ENCODE measurements at places on chromosomes 4 and X.
A peak's percentile ranks its signal among the peaks of the same experiment; 100 is the strongest.

- no peak for DNase-seq
Observed at GRCh38 chrX:107728371-107729099, 47.1 kb downstream of the TSC22D3 start.

DNA sequence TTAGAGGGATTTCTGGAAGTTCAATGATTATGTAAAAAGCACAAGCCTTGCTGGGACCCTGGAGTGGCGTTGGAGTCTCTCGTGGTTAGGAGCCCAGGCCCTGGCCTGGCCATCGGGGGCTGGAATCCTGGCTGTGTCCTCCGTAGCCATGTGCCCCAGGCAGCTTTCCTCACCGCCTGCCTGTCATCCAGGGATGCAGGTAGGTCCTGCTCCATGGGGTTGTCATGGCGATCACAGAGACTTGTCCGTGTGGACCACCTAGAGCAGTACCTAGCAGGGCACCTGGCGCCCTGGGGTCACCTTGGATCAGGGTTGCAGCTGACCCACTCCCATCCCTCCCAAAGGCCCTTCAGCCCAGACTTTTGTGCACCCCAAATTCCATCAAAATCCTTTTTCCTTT is 30.2 kb upstream of the WFS1 start:
- no peak for DNase-seq

DNA sequence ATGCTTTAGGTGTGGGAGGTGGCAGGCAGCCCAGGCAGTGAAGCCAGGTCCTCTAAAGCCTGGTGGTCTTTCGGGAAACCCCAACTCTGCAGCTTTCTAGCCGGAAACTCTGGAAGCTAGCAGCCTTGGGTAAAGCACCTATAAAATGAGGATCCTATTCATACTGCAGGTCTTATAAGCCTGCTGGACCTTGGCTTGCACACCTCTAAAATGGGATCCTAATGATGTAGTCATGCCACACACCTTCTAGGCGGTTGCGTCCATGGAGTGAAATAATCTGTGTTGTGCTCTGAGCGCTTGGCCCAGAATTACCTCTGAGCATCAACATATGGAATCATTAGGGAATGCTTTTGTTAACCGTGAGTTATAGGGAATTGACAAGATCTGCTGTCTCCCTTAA is 36.0 kb upstream of the STS start:
- DNase-seq, result no peak

DNA sequence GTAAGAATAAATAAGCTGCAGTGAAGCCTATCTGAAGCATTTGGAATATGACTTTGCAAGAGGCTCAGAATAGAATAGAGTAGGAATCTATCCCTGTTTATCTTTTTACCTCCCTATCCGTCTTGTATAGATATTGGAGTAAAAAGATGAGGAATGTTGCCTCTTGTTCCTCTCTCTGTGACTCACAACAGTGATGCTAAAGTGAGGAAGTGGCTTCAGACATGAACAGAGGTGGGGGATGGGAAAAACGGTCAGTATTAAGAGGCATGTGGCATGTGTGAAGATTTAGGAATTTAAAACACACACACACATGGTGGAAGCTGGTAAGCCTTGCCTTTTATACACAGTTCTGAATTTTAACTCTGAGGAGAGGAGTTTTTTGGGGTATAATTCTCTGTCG is 3.8 kb upstream of the DCAF4L1 start:
- DNase-seq, result no peak

- DNase-seq, result no peak
Observed at GRCh38 chrX:34638116-34638515, 19.0 kb downstream of the TMEM47 start.

DNA sequence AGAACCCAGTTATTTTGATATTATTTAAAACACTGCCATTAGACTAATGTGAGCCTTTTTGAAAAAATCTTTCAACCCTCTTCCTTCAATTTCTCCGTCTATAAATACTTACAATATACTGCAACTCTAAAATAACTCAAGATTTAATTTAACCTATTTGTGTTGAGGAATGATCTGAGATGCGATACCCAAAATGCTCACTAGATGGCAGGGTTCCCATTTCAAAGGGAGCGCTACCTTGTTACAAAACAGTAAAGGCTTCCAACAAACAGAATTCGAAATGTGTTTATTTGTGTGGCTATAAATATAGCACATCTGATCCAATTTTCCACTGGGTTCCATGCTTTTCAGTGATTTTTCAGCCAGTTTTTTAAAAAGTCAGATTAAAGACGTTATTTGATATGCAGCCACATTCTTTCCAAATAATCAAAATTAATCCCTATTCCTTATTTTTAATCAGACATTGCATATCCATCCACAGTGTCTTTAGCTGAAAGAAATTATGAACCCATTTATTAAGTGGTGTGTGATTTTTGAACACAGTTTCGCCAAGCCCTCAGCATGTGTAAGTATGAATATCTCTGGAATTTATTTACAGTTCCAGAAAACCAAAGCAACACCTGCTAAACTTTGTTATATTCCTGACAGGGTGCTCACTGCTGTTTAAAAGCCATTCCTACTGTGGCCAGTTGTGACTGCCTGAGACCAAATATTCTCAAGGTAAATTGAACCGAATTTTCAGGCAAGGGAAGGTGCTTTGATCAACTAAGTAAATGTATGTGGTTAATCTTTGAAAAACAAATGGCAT is 668.0 kb upstream of the LCORL start:
- DNase-seq, result peak; percentile 46

DNA sequence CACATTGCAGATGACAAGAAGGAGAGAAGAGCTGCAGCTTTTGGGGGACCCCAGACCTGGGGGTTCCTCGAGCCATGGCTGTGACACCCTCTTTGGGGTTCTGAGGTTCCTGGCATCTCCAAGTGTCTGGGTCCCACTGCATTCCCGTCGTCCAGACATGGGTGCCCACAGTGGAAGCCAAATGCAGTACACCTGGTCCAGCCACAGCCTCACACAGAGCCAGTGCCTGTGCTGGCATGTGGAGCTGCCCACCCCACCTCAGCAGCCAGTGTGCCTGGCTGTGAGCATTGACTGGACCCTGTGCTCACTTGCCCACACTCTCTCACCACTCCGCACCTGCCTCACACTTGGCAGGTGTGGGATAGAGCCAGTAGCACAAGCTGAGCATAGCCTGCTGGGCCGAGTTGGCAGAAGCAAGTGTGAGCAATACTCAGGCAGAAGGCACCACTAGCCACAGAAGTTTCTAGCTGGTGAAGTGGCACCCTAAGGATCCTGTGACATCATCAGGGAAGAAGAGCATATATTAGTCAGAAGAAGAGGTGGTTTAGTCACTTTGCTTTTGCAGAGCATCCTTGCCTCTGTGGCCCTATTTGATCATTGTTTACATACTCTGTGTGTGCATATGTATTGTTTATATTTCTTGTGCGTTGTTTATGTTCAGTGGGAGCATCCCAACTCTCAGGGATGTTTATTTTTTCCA is 65.0 kb upstream of the MAGEB2 start:
- no peak for DNase-seq

- DNase-seq, result no peak
Observed at GRCh38 chr4:41323706-41324105, 67.0 kb downstream of the UCHL1 start.

DNA sequence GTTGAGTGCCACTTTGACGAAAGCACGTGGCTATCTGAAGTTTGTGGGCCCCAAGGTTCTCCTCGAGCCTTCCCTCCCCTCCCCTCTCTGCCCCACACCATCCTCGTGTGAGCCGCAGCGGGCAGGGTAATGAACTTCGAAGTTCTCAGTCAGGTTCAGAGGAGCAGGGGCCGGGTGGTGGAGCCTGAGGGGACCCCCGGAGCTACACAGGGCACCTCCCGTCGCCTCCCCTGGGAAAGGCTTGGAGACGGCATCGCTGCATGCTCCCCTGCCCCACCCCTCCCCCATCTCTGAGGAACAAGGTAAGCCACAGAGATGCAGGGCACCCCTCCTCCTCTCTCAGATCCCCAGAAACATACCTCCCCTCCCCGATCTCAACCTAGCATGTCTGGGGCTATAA is 2.8 kb upstream of the NKX1-1 start:
- DNase-seq, result no peak

DNA sequence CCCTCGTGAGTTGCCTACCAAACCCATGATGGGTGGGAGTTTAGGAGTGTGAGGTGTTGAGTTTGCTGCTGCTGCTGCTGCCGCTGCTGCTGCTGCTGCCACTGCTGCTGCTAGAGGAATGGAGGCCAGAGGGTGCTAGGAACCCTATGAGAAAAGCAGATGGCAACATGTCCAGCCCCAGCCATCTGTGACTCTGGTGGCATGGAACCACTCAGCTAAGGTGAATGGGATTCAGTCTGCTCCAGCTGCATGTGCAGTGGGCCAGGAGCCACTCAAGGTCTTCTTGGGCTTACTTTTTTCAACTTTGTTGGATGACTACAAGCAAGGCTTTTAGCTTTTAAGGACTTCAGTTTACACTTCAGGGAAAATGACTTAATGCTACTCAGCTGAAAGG is 103.8 kb downstream of the RTL5 start:
- DNase-seq, result no peak

DNA sequence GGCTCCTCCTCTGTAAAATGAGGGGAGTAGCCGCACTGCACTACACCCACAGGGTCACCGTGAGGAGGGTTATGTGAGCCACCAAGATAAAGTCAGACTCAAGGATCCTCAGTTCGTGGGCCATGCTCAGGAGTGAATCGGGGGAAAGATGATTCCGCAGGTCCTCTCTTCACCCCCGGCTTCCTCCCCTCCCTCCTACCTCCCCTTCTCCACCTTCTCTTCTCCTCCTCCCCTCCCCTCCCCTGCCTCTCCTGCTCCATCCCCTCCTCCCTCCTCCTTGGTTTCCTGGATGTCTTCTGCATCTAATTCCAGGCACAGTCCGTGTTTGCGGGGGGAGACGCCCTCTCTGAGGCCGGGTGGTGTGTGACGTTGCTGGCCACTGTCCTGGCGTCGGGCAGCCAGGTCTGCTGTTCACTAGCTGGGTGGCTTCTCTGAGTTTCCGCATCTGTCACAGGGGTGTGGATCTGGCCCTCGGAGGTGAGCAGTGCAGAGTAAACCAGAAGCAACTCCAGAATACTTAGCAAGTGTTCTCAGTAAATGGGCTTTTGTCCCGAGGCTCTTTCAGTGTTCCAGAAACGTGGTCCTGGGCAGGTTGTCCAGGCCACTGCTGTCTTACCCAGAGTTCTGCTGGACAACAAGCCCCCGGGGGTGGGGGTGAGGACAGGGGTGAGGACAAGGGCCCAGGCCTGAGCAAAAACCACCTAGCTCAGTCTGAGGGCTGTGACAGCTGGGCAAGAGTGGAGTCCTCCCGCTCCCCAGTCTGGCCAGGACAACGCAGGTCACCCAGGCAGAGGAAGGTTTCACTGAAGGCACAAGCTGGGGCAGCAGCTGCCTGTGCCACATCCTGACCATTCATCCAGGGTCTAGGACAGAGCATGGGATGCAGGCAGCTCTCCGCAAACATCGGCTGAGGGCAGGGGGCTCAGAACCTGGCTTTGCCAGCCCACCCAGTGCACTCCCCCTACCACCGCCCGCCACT is 92.4 kb downstream of the PPP2R2C start:
- DNase-seq, result no peak

DNA sequence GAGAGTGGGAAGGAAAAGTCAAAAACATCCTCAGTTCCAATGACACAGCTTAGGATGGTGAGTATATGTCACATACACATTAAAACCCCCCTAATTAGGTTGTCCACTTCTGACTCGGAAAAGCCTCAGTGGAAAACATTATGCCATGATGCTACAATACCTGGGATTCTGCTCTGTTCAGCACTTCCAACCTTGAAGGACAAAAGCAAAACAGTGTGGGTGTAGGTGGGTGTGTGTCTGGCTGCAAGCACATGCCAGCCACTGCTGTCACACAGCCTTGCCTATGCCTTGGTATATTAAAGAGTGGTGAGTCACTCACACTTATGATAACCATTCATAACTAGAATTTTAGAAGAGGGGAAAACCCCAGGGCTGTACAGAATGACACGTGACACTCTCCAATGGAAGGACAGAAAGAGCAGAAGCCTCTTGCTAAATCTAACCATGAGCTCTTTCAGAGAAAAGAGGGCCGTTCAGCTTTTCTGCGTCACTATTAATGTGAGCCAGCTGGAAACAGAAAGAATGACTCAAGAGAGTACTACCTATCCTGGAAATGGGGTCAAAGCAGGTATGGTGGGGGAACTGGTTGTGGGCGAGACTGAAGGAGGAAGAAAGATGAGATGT is 159.6 kb downstream of the TET2 start:
- peak; percentile 39 for DNase-seq

- no peak for DNase-seq
Observed at GRCh38 chr4:164221631-164222030, 532.3 kb upstream of the SMIM31 start.

- DNase-seq, result no peak
Observed at GRCh38 chrX:134633832-134634231, 24.4 kb downstream of the PLAC1 start.

- DNase-seq, result no peak
Observed at GRCh38 chrX:29434939-29435338, 780.4 kb upstream of the MAGEB2 start.

DNA sequence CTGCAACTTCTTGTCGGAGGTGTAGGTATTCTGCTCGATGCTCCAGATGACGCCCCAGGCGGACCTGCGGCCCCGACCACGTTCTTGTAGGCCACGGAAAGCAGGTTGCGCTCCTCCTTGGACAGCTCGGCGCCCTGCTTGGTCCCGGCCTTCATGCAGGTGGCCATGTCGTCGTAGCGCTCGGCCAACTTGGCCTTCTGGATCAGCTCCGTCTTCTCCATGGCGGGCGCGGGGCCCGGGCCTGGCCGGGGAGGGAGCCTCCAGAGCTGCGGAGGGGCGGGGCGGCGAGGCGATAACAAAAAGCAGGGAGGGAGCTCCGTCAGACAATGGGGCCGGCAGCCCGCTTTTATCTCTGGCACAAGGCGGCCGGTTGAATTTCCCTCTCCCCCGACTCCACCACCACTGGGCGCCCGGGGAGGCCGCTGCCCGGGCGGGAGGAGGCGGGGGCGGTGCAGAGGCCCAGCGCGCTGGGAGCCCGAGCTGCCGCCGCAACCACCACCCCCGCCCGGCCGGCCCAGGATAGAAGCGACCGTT is 28.3 kb upstream of the DRP2 start:
- DNase-seq, result no peak

- DNase-seq, result no peak
Observed at GRCh38 chr4:67973608-67974007, 10.3 kb upstream of the TMPRSS11A start.

- DNase-seq, result peak; percentile 24
Observed at GRCh38 chrX:7132335-7133049, 15.0 kb upstream of the STS start.

DNA sequence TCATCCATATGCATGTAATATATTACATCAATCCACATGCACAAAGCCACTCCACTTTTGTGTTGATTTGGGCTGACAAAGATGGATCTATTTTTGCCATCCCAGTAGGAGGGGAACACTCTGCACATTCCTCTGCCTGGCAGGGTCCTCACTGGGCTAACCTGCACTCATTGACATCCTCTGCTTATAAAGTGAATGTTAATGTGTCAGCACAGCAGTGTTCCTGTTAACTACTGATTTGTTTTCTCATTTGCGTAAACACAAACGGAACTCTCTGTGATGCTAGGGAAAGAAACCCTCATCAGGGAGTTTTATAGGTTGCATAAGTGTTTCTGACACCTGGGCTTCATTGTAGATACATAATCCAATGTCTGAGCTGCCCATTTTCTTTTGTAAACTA is 826.0 kb downstream of the RAB28 start:
- DNase-seq, result no peak

- DNase-seq, result no peak
Observed at GRCh38 chr4:159023741-159024140, 79.1 kb upstream of the RAPGEF2 start.
